ENCODE measurements at places on chromosomes 3 and 15. TPM values are rescaled to one million over a fixed set of nuclear protein-coding genes. Genes with fewer than 3 reads are reported as not detected.

Gene JMJD7
- polyA plus RNA-seq = 2.8 TPM

GRCh38 chr3:175486255-175486654, 627.1 kb downstream of the NAALADL2 start:
- DNase-seq = no peak

Gene SPINK8
- polyA plus RNA-seq = not detected

- DNase-seq = no peak
Observed at GRCh38 chr3:46386205-46386604, 15.5 kb downstream of the CCR5 start.

Gene CCNB2
- 45.3 TPM for polyA plus RNA-seq

DNA sequence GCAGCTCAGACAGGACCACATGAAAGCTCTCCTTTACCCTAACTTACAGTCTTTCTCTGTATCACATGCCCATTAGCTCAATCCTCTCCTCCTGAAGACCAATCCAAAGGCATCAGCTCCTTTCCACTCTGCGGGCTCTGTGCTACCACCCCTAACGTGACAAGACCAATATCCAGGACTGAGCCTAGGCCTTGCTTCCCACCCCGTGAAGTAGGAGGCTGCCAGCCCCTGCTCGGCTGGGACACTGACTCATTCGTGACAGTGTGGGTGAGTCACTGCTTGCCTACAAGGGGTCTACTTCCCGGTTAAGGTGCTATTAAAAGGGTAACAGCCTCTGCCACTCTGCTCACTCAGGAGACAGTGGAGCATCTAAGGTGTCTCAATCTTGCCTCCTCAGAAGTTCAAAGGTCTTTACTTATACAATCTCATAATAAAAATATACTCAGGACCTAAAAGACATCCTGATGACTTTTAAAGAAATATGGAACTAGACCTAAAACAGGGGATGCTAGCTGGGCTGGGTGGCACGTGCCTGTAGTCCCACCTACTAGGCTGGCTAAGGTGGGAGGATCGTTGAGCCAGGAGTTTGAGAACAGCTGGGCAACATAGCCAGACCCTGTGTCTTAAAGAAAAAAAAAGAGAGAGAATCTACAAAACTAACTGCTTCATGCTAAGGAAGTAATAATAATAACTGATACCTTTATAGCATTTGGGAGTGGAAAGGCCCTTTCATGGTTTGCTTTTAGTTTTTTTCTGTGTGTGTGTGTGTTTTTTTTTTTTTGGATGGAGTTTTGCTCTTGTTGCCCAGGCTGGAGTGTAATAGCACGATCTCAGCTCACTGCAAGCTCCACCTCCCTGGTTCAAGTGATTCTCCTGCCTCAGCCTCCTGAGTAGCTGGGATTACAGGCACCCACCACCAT, 55.0 kb downstream of the TMEM44 start:
- peak; percentile 66 for DNase-seq

Gene GATM
- polyA plus RNA-seq = 0.17 TPM

GRCh38 chr3:122977746-122978466, 49.7 kb downstream of the SEMA5B start:
- DNase-seq = no peak

GRCh38 chr3:98826126-98826525, 63.0 kb downstream of the ST3GAL6 start:
- DNase-seq = no peak

Gene HDGFL3
- 24.5 TPM for polyA plus RNA-seq

DNA sequence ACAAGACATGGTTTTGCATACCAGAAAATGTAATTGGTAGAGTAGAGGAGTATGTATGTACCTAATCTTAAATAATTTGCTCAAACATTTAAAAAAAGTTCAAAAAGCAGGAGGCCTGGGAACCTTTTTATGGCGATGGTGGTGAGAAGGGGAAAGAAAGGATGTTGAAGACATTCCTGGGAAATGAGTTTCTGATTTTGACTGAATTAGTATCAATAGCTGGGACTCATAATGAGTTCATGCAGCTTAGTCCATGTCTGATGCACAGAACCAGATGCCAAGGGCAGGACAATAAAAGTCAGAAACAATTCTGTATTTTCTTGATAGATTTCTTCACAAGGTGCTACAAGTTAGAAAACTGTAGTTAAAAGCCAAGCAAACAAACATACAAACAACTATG, 395.3 kb downstream of the GAP43 start:
- no peak for DNase-seq

DNA sequence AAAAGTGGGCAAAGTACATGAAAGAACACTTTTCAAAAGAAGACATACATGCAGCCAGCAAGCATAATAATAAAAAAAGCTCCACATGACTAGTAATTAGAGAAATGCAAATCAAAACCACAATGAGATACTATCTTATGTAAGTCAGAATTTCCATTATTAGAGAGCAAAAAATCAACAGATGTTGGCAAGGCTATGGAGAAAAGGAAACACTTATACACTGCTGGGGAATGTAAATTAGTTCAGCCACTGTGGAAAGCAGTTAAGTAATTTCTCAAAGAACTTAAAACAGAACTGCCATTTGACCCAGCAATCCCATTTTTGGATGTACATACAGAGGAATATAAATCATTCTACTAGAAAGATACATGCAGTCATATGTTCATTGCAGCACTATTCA, 360.7 kb downstream of the NSUN3 start:
- peak; percentile 23 for DNase-seq

Gene QTRT2
- polyA plus RNA-seq = 5.3 TPM

Gene PIGZ
- polyA plus RNA-seq = 7.0 TPM

Gene ADCY5
- polyA plus RNA-seq = 0.23 TPM

GRCh38 chr3:34363881-34364280, 565.5 kb downstream of the PDCD6IP start:
- no peak for DNase-seq

DNA sequence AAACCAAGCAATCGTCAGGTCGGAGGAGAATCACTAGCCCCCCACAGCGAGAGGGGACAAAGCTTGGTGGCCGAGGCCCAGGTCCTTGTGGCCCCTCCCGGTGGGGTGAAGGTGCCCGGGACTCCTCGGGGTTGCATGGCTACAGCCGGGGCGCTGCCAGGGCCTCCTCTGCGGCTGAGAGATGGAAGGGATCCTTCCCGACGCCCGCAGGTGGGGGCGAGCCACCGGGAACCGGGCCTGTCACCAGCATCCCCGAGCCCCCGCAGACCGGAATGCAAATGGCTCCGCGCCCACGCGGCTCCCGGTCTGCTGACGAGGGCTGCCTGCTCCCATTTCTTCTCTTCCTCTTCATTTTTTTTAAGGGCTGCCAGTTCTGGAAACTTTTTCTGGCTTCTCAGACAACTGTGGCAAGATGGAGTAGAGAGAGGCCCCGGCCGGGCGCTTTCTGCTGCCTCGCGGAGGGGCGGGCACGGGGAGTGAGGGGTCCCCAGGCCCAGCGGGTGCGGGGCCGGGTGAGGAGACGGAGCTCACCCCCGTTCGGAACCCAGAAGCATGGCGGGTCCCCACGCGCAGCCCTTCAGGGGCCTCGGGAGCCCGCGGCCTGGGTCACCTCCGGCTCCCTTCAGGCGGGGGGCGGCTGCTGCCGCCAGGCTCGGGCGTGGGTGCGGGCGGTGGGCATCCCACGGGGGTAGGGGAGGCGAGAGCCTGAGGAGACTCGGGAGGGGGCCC, 27.5 kb downstream of the MELTF start:
- DNase-seq = no peak

DNA sequence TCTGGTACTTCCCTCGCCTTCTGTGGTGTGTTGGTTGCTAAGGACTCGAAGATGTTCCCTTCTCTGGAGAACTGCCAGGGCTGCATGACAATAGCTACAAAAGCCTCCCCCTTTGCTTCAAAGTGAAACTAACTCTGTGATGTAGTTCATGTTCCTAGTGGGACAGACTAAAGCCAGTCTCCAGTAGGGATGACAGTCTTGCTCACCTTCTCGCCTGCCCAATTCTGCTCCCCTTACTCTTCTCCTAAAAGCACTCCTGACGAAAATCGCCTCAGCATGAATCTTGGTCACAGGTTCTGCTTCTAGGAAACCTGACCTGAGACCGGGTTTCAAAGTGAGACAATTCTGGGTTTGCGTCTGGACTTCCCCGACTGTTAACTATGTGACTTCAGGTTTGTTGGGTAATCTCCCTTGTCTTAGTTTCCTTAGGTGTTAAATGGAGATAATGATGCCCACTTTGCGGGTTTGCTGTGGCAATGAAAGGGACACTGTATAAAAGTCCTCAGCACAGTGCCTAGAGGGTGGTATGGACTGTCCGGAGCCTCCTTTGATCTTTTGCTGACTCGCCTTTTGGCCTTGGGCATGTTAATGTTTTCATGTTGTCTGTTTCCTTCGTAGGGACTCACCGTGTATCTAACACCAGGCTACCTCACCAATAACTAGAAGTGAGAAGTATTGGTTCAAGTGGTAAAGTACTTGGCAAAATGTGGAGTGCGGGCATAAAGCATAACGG, 24.9 kb upstream of the THRB start:
- DNase-seq = no peak

GRCh38 chr3:12369598-12369997, 80.7 kb downstream of the PPARG start:
- DNase-seq = no peak

DNA sequence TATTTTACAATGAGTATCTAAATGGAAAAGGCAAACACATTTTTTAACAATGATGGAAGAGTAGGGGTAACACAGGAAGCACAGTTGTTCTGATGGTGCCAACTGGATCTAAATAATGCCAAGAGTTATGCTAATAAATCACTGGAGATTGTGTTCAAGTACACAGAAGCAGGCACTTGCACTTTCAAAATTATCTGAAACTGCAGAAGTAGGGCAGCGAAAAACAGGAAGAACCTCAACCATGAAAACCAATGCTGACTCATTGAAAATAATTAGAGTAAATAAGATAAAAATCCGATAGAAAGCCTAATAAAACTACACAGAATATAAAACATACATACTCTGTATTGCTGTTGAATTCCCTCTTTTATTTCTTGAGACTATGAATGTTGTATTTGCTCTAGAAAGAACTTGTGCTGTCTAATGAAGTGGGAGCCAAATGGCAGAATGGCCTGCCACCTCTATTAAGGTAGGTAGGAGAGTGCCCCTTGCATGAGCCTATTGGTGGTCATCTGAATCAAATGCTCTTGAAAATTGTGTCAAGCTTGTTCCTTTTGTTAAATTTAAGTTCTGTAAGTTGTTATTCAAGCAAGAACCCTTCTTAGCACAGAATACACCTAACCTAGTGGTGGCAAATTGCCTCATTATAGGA, 93.7 kb downstream of the ABI3BP start:
- no peak for DNase-seq

Gene HHLA2
- not detected for polyA plus RNA-seq

DNA sequence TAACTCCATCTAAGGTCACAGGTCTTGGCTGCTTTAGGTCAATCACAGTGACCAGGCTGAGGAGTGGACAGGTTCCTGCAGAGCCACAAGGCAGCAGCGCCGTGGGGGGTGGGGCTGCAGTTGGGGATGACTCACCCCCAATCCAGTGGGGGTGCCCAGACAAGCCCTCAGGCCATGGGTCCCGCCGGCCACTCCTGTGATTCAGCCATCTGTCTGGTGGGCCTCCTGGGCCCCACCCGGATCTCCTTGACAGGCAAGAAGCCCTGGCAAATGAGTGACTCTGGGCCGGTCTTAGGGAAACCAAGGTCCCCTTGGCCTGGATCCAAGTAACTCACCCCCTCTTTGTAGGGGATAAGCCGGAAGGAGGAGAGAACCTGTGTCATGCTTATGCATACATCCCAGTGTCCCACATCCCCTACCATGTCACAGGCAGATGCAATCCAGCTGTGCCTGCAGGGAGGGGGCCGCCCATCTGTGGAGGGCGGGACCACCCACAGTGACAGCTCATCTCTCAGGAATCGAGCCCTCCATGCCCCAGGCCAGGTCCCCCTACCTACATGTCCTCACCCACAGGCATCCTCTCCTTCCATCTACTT, 495 bp upstream of the COL7A1 start:
- peak; percentile 80 for DNase-seq

Gene RPSA
- polyA plus RNA-seq = 4,053 TPM

Gene GP9
- not detected for polyA plus RNA-seq

- DNase-seq = no peak
Observed at GRCh38 chr3:158820521-158820920, 18.7 kb downstream of the MFSD1 start.

GRCh38 chr3:15536856-15537255, 15.3 kb upstream of the COLQ start:
- no peak for DNase-seq

- no peak for DNase-seq
Observed at GRCh38 chr3:149426325-149426724, 48.2 kb upstream of the TM4SF4 start.

- DNase-seq = peak; percentile 29
Observed at GRCh38 chr3:65729555-65729954, 309.2 kb downstream of the MAGI1 start.

GRCh38 chr15:90031231-90031791, 30.2 kb downstream of the ZNF710 start:
- no peak for DNase-seq

DNA sequence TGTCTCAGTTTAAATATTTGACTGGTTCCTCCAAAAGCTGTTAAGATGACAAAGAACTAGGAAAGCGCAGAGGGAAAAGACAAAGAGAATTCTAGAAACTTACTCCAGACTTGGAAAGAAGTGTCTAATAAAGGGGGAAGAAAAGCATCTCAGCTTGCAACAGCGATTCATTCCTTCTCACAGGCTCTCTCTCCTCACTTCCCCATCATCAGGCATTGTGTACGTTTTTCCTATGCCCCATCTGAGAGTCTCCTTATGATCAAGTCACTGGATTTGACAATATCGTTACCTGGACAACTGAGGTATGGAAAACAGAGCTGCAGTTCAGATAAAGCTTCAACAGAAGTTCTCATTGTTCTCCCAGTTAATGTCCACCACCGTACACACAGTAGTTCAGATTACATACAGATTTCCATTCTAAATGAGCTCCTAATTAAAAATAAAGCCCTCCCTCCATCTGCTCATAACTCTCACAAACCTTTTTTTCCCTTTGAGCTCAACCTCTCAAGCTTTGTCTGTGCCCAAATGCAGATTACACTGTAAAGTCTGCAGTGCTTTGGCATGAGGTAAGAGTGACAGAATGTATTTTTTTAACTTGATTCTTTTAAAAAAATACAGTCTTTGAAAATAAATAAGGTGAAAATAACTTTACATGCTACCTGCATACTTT, 254.4 kb upstream of the THBS1 start:
- DNase-seq = no peak

- DNase-seq = no peak
Observed at GRCh38 chr3:167958141-167958540, 137.6 kb downstream of the GOLIM4 start.

DNA sequence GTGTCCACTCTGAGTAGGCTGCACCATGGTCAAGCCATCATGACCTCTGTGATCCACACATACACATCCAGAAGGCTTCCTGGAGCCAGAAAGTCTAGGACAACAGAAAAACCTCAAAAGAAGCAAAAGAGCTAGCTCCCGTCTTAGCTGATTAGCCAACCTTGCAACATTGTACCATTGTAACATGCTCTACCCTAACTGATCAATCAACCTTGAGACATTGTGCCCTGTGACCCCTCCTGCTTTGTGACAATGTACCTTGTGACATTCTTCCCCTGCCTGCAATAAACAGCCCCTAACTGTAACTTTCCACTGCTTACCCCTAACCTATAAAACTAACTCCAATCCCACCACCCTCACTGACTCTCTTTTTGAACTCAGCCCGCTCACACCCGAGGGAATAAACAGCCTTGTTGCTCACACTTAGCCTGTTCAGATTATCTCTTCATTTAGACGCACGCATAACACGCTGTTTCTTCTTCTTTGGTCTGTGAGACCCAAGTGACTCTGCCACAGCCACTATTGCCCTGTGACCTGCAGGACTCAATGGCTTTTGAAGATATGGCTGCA, 1104.6 kb downstream of the OTOL1 start:
- no peak for DNase-seq

Gene PATL2
- polyA plus RNA-seq = 0.12 TPM

Data from BJ (cell line).